SJSA1 (cell line): ENCODE measurements at places on chromosomes 2 and 18. TPM values are rescaled to one million over a fixed set of nuclear protein-coding genes. Genes with fewer than 3 reads are reported as not detected.

The DES gene
- 0.13 TPM in 1 of 2 replicates, not detected in the other for total RNA-seq

The UPP2 gene
- not detected in 2 replicates for total RNA-seq

The SPC25 gene
- total RNA-seq: 53.0 and 64.8 TPM in 2 replicates

The CCNYL1 gene
- 7.0 and 9.8 TPM in 2 replicates for total RNA-seq

The AQP12A gene
- not detected in 2 replicates for total RNA-seq

The ALK gene
- total RNA-seq: not detected in 2 replicates

The SP3 gene
- 89.8 and 120 TPM in 2 replicates for total RNA-seq

The PPP1R7 gene
- total RNA-seq: 140 and 159 TPM in 2 replicates

The AOX1 gene
- total RNA-seq: 5.8 and 19.5 TPM in 2 replicates

The LAMA3 gene
- 0.25 and 0.61 TPM in 2 replicates for total RNA-seq

The ANKRD44 gene
- 8.4 and 15.5 TPM in 2 replicates for total RNA-seq

The ZDBF2 gene
- 15.2 and 16.8 TPM in 2 replicates for total RNA-seq

The IL36B gene
- total RNA-seq: not detected in 2 replicates

The GTF3C2 gene
- total RNA-seq: 36.2 and 46.4 TPM in 2 replicates

The BOLL gene
- total RNA-seq: not detected in 2 replicates

The HOXD13 gene
- 0.06 and 0.50 TPM in 2 replicates for total RNA-seq

The PMAIP1 gene
- total RNA-seq: 24.2 and 31.7 TPM in 2 replicates

The M1AP gene
- total RNA-seq: not detected in 2 replicates

The LOXHD1 gene
- total RNA-seq: not detected in 2 replicates

The TMEM163 gene
- not detected in 2 replicates for total RNA-seq

The SLC23A3 gene
- total RNA-seq: 0.13 TPM in 1 of 2 replicates, not detected in the other

The AMER3 gene
- not detected in 2 replicates for total RNA-seq

The PTPRN gene
- 4.2 and 4.9 TPM in 2 replicates for total RNA-seq

The LCLAT1 gene
- 15.1 and 29.4 TPM in 2 replicates for total RNA-seq

The PHLPP1 gene
- total RNA-seq: 8.8 and 10.1 TPM in 2 replicates

The MYL1 gene
- total RNA-seq: not detected in 2 replicates

The VIL1 gene
- not detected in 2 replicates for total RNA-seq

The UGT1A8 gene
- total RNA-seq: not detected in 2 replicates

The EML6 gene
- total RNA-seq: 1.3 TPM in 1 of 2 replicates, not detected in the other

The UBE2E3 gene
- total RNA-seq: 208 and 209 TPM in 2 replicates

The LRRC30 gene
- not detected in 2 replicates for total RNA-seq

The CNTNAP5 gene
- not detected in 2 replicates for total RNA-seq

The ZBTB7C gene
- 0.44 and 0.50 TPM in 2 replicates for total RNA-seq

The DIPK1C gene
- not detected in 2 replicates for total RNA-seq

The HOXD9 gene
- 1.8 TPM in 2 replicates for total RNA-seq

The SCYGR4 gene
- not detected in 2 replicates for total RNA-seq

The FTCDNL1 gene
- not detected in 2 replicates for total RNA-seq

The REG3G gene
- not detected in 2 replicates for total RNA-seq

The CIB4 gene
- not detected in 2 replicates for total RNA-seq

The AMMECR1L gene
- 15.7 and 18.9 TPM in 2 replicates for total RNA-seq

The FBXO36 gene
- 3.8 and 4.6 TPM in 2 replicates for total RNA-seq

The UGT1A4 gene
- not detected in 2 replicates for total RNA-seq

The PROC gene
- 0.63 TPM in 1 of 2 replicates, not detected in the other for total RNA-seq

The DAPL1 gene
- total RNA-seq: not detected in 2 replicates
